ENCODE measurements at places on chromosomes 6 and 20.

GRCh38 chr6:134146268-134147033 is 94.0 kb upstream of the SLC2A12 start:
- no peak for DNase-seq

- no peak for DNase-seq
Observed at GRCh38 chr6:3625149-3625979, 126.1 kb downstream of the PXDC1 start.

DNA sequence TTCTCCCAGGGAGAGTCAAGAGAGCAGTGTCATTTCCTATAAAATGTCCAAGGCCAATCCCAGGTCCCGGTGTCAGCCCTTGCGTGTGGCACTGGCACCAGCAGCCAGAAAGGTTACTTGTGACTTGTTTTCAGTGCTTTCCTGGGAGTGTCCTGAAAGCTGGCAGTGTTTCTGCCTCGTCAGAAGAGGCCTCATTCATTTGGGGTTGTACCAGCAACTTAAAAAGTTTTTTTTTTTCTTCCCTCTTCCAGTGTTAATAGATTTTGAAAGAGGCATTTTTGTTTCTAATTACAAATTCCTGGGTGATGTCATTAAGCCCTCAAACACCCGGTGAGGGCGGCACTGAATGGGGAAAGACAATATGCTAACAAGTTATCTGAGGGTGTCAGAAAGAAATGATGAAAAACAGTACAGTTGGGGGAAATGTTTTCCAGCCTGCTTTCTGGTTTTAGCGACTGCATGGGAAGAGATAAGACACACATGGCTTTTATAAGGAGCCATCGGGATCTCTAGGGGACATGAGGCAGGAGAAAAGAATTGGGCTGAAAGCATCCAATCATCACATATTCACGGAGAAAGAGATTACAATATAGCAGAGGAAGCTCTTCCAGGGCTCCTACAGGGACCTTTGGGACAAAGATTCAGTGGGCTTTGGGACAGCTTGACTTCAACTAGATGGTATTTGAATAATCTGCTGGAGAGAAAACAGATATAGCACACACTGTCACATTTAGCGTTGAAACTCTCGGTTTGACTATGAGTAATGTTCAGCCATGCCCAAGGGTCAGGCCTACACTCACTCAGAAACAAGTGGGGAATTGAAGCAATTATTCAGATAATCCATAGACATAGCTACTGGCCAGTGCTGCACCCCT is 153.0 kb downstream of the BCAS1 start:
- no peak for DNase-seq

GRCh38 chr6:136038531-136038930 is 187.0 kb downstream of the PDE7B start:
- DNase-seq, result no peak

DNA sequence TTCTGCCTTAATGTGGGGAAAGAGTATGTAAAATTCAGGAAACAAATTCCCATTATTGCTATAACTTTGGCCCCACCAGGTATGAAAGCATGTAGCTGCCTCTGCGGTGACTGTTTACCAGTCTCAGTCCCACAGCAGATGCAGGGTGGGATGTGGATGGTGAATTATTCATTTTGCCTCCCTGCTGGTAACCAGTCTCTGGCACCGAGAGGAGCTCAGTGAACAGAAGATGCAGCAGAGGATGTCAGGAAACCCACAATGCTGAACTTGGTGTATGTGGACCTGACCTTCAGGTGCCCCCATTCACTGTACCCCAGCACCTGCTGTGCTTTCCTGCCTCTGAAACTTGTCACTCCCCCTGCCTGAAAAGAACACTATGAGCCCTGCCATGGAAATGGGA is 8.8 kb upstream of the METTL24 start:
- DNase-seq, result no peak

GRCh38 chr20:1661542-1662299 is 4.1 kb upstream of the SIRPG start:
- DNase-seq, result no peak

DNA sequence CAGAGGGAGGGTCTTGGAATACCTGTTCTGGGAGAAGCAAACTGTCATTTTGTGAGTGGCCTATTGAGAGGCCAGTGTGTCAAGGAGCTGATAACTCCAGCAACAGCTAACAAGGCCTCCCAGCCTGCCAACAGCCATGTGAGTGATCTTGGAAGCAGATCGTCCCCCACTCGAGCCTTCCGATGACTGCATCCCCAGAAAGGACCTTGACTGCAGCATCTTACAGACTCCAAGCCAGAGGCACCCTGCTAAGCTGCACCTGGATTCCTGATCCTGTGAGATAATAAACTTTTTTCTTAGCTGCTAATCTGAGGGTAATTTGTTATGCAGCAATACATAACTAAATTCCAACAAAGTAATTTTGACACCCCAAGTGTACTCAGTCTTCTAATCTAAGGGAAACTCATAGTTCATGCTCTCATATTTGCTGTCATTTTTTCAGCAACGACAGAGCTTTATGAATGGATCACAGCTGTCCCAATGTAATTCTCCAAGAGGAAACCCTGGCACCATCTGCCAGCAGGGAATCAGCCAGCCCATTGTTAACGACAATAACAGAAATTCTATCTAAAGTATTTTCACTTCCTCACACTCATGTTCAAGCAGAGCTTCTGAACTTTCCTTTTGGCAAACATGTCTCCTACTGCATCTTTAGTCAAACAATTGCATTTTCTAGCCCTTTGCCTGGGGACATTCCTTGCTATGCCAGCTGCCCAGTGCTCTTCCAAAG is 470.2 kb upstream of the BTBD3 start:
- no peak for DNase-seq
